Activated CD4-positive, alpha-beta T cell treated with anti-CD3 and anti-CD28 coated beads, Interleukin-2, amount 50 U/mL, for 48 hours (primary cell): ENCODE measurements at places on chromosomes 1 and 21.
A peak's percentile ranks its signal among the peaks of the same experiment; 100 is the strongest.

- peak; percentile 38 for DNase-seq
These were observed 4.6 kb downstream of the FCRLB start for GRCh38 chr1:161725908-161726472.

DNA sequence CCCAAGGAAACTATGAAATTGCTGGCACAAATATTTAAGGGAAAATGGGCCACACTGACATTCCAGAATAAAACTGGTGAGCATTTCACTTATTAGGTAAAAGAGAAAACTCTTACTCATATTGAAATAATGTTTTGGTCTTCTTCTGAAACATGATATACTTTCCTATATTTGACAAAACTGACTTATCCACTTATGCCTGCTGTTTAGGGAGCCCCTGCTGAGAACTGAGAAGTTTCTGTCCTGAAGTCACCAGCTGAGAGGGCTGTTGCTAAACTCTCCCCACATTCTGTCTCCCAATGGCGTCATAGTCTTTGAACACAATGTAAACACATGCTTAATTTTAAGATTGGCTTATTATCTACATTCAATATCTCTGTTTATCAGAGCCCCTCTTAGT lies 46.8 kb upstream of the ZC3H11B start:
- no peak for DNase-seq

DNA sequence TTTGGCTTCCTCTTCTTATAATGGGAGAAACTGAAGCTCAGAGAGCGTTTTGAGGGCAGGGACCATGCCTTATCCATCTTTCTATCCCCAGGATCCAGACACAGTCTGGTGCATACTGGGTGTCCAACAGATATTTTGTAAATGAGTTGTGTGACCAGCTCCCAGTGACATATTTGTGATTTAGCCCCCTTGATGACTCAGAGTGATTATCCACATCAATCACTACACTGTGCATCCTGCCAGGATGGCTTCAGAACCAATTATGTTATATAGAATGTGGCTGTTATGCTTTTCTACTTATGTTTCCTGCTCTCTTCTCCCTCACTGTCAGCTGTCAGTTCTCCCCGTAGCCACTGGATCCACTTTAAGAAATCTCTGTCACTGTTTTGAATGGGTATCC lies 11.3 kb downstream of the OLFML3 start:
- DNase-seq = no peak

GRCh38 chr1:25648681-25649440 lies 32.3 kb downstream of the MAN1C1 start:
- DNase-seq = no peak

DNA sequence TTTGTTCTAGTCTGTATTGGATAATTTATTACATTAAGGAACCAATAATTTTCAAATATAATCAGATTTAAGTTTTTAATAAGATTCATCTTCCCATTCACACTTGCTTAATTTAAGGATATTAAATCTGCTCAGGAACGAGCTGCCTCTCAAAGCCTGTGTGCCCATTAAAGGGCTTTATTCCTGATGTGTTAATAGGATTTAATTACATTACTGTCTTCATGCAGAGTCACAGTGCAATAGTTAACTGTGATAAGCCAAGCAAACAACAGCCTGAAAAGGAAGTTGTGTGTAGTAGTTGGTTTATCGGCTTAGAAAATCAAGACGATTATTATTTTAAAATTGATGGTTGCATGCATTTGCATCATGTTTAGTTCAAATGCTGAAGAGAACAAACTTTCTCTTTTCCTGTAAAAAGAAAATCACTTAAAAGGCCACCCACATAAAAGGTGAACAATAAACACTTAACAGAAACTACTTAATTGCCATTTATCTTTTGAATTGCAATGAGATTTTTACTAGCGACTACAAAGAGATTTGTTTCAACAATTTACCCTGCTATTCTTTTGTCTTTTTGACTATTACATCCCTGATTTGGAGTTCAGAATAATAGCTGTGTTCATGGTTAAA lies 174.6 kb downstream of the RWDD3 start:
- DNase-seq = no peak

GRCh38 chr1:72010094-72010431 lies 272.3 kb downstream of the NEGR1 start:
- DNase-seq = no peak

DNA sequence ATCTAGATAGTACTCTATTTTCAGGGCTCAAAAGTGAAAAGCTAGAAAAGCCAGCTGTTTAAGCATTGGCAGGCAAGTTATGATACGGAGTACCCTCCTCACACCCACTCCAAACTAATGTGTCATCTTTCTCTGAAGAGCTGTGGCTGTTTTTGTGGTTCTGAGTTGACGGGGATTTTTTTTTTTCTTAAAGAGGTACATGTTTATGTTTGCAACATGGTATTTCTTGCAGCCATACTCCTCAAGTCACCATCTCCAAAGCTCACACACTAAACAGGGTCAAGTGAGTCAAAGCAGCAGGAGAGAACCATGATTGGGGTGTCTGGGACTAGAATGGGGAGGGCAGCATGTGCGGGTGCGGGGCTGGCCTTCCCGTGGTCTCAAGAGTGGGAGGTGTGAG lies 347.2 kb downstream of the DISC1 start:
- DNase-seq = no peak

DNA sequence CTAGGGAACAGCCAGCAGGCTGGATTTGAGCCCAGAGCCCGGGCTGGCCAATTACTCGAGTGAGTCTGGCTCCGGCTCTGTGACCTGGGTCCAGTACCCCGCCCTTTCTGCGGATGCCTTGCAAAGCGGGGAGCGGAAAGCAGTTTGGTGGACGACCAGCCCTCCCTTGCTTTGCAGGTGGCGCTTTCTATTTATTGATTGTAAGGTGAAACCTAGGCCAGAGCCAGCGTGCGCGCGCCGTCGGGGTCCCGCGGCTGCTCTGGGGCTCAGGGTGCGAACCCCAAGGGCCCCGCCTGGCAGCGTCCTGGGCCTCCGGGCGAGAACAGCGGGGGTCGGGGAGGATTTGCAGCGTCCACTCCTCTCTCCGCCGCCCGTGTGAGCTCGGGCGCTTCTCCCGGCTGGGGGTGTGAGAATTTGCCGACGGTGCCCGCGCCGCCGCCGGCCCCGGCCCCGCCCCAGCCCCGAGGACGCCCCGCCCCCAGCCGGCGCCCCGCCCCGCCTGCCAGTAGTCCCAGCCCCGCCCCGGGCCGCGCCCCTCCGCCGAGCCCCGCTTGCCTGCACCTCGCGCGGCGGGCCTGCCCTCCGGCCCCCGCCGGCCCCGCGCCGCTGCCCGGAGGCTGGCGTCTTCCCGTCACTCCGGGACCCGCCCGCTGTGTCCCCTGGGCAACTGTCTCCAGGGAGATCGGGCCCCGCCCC lies 37.6 kb downstream of the PIK3CD start:
- DNase-seq = peak; percentile 83

DNA sequence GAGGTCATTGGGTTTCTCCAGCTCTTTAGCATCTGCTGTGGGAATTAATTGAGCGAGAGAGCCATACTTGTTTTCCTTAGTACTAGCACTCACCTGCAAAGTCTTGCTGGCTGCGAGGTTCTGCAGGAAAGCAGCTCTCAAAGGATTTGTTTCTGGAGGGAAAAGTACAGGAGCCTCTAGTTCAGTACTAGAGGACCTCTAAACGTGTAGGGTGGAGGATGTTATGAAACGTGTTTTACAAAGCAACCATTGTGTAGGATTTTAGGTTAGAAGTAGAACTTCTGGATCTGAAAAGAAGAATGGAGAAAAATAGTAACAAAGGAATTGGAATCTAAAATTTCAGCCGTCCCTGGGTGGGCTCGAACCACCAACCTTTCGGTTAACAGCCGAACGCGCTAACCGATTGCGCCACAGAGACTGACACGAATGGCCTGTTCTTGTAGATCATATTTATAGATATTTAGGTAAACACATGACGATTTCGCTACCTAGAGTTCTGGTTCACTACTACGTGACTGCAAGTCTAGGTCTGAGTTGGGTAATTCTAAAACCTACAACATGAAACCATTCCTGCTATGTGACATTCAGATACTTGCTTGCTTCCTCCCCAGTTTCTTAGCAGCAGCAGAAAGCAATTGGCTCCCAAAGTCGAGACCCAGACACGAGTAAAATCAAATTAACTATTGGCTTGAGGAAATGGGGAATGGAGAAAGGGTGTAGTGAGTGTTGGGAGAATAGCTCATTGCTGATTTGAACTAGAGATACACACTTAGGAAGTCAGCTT lies 60.2 kb upstream of the CFAP126 start:
- peak; percentile 59 for DNase-seq

GRCh38 chr1:84836145-84836544 lies 56.9 kb downstream of the LPAR3 start:
- no peak for DNase-seq

DNA sequence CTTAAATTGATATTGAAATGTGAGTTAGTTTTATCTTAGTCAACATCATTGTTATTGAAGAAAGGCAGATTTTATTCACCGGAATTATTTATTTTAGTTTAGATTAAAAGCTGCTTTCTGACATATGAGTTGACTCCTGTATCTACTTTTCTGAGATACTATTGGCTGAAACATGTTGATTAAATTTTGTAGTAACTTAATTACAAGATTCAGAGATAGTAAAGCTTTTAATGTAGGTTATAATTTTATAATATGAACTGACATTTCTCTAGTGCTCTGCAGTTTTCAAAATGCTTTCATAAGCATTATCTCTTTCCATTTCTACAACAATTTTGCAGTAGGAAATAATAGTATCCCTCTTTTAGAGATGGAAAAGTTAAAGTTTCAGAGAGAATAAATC lies 616.0 kb downstream of the USP25 start:
- no peak for DNase-seq

DNA sequence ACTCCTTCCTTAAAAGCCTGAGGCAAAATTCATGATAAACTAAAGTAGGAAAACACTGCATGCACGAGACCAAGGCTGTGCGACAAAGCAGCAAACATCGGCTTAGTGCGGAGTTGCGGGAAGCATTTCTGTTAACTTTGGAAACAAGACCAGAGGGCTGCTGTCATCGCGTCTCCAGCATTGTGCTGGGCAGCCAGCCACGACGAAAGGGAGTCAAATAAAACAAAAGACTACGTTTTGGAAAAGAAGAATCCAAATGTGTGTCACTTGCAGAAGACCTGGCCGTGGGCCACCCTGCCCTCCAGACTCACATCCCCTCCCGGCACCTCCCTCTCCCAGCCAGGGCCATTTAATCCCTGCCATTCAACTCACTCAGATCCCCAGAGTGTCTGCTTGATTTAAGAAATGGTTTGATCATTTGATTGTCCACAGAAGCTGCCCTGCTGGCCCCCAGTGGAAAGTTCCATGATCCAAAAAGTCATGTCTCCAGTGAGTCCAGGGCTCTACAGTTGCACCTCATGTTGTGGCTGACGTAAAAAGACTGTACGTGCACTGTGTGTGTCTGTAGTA lies 2.4 kb upstream of the KRTAP10-11 start:
- no peak for DNase-seq

DNA sequence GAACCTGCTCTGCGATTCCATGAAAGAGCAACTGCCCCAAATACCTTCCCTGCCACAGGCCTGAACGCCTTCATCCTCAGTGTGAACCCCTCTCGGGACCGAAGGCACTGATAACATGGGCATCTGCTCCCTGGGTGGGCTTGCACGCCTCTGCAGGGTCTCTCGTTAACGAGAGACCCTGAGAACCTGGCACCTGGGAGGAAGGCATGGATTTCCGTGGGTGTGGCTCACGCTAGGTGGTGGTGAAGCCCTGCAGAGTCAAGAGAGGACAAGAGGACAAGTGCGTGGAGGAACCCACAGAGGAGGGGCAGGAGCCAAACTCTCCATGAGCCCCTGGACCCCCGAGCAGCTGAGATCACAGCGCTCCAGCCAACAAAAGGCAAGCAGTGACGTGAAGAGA lies 26.8 kb upstream of the COL6A2 start:
- no peak for DNase-seq

- no peak for DNase-seq
These were observed 105.5 kb downstream of the HHAT start for GRCh38 chr1:210434223-210434622.

DNA sequence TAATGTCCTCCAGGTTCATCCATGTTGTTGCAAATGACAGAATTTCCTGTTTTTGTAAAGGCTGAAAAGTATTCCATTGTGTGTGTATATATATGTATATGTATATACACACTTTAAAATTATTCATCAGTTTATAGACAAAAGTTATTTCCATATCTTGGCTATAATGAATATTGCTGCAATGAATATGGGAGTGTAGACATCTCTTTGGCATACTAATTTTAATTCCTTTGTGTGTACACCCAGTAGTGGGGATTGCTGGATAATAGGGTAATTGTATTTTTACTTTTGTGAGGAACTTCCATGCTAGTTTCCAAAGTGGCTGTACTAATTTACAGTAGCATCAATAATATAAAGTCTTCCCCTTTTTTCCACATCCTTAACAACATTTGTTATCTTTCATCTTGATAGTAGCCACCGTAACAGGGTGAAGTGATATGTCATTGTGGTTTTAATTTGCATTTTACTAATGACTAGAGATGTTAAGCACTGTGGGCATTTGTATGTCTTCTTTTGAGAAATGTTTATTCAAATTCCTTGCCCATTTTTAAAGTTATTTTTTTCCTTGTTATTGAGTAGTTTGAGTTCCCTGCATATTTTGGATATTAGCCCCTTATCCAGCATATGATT lies 243.0 kb downstream of the PDE4B start:
- DNase-seq = no peak

GRCh38 chr1:196078691-196079090 lies 529.5 kb downstream of the KCNT2 start:
- no peak for DNase-seq

GRCh38 chr1:51253691-51254090 lies 17.6 kb downstream of the RNF11 start:
- no peak for DNase-seq
